ENCODE measurements at places on chromosomes 2 and 18.

GRCh38 chr2:20212871-20213503, 11.9 kb downstream of the SDC1 start:
- DNase-seq, result no peak

- DNase-seq, result no peak
Measured at GRCh38 chr2:224798180-224798579, 82.0 kb upstream of the CCDC195 start.

GRCh38 chr18:1965016-1965415, 606.3 kb downstream of the METTL4 start:
- DNase-seq, result no peak

DNA sequence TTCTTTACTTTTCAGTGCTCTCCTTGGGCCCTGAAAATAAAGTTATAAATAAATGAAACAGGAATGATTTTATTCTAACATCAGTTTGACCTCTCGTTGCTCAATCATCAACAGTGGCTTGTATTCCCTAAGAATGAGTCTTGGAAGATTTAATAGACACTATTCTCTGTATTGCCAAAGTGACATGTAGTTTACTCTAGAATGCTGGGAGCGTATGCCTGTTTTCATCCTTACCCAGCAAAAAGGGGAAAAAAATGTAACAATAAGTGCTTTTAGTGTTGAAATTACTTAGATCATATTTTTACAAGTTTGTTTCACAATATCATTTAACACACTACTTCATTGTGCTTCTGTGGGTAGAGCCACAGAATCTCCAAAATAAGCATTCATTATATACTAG, 240.6 kb upstream of the CWC22 start:
- no peak for DNase-seq

DNA sequence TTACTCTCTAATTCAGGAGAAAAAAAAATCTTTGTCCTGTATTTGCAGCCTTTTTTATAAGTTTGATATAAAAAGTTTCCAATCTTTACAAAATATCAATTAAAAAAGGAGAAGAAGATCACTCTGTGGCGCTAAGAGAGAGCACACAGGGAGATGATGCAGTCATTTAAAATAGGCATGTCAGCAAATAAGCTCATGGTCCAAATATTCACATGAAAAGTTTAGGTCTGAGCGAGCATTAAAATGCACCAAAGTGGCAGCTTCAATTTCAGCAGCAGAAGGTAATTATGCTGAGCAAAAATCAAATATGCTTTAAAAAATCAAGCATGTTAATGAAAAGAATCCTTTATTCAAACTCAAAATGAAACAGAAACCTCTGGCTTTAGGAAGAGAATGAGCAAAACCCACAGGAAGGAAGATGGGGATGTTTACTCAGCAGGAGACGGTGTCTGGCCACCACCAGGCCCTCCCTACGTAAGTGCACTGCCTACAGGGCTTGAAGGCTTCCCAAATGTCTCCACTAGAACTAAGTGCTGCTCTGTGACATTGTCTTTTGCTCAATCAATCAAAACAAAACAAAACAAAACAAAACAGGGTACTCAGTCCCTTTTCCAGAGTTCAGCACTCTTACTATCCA, 120.4 kb downstream of the L3MBTL4 start:
- no peak for DNase-seq

- DNase-seq, result no peak
Measured at GRCh38 chr2:217733461-217733860, 269.3 kb downstream of the TNS1 start.

- DNase-seq, result no peak
Measured at GRCh38 chr18:23121133-23121532, 14.2 kb upstream of the CABLES1 start.

DNA sequence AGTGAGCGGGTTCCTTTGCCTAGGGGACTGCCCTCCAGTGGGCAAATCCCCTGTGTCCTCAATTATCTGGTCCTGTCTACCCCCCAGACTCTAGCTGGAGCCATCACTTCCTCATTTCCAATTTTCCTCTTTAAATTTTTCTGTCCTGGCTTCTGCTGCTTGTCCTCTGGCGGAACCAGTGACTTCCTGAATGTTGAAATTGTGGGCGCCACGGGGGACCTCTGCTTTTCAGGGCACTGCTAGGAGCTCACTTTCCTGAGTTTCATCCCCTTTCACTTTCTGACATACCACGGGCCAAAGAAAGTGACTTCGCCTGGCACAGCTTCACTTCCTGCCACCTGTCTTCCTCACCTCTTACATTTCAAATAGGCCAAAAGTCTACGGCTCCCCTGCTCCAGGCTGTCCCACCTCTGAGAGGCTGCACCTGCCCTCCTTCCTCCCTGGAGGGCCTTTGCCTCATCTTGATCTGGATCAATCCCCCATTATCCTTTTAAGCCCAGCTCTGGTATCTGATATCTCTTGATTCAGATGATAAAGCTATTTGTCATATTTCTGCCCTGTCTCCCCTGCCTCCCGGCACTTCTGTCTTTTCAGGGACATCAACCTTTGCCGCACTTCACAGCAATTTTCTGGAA, 1.4 kb upstream of the MARCO start:
- DNase-seq, result no peak

GRCh38 chr2:206328974-206329373, 54.5 kb downstream of the ZDBF2 start:
- DNase-seq, result no peak

DNA sequence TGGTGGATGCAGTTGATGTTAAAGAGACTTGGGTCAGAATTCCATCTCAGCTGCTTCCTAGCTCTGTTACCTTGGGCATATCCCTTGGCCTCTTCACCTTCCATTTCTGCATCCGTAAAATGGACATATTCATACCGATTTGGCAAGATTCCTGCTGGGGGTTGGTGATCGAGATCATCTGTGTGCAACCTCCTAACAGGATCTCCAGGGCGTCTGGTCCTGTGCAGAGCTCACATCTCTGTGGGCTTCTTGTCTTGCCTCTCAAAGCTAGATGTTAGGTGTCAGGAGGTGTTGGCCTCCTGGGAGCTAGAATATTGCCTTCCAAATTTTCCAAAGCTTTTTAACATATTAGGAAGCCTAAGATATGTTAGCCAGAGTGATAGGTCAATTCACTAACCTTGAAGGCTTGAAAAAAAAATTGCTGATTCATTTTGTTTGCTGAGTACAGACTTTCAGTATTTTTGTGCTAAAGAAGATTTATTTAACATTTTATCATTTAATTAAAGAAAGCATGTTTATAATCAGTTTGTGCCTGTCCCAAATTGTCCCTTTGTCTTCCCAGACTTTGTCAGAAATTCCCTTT, 69.7 kb upstream of the ZNF516 start:
- DNase-seq, result no peak

DNA sequence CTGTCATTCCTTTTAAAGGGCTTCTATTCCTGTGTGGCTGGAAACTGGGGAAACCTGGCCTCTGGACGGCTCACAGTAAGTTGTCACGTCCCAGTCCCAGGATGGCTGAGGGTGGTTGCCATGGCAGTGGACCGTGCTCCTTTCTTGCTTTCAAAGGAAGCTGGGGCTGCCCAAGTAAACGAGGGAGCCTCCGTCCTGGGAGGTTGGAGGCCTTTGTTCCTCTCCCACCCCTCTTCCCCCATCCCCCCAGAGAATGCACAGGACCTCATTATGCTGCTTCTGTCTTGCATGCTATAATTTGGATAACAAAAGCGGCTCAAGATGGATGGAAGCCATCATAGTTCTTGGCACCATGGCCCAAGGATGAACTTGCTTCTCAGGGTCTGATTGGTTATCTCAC, 325.5 kb upstream of the HS6ST1 start:
- no peak for DNase-seq

DNA sequence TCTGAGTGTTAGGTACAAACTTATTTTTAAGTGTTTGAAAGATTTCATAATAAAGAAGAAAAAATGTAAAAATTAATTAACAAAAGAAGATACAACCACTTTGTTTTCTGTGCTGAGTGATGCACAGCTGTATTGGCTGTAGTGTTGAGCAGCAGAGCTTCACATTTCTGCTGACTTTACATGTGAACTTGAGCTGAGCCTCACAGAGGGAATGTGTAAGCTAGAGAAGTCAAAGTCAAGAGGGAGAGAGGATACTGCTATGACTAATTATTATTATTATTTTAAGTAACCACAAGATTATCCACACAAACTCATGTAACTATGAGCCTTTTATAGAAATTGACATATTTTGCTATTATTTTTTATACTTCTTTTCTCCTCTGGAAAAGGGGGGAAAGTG, 159.1 kb upstream of the ZSWIM2 start:
- DNase-seq, result no peak

DNA sequence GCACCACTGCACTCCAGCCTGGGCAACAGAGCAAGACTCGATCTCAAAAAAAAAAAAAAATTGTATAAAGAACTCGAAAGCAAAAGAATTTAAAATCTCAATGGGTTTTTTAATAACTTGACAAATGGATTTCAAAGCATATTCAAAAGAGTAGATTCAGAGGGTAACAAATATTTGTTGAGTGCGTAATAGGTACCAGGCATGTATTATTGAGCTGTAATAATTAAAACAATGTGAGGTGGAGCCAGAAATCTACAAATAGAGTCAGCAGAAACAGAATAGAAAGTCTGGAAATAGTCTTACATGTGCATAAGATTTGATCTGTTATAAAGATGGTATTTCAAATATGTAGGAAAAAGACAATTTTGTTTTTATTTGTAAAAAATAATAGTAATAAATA, 19.1 kb upstream of the RAB11FIP5 start:
- no peak for DNase-seq

GRCh38 chr2:37985333-37985732, 60.2 kb downstream of the RMDN2 start:
- DNase-seq, result peak; percentile 72

DNA sequence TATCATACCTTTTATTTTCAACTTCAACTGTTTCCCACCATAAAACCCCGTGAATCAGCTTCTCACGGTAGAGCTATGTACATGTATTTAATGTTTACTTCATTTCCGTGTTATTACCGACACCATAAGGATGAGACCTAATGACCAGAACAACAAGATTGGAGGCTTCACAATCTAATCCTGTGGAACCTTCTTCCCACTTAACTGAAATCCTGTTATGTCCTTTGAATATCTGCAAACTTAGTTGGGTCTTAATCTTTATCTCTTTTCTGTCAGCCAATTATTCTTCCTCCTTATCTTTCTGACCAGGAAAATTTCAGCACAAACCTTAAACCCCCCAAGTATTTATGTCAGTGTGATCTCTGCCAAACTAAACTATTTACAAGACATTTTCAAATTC, 214.4 kb downstream of the TMX3 start:
- DNase-seq, result no peak

- no peak for DNase-seq
Measured at GRCh38 chr18:70188113-70188512, 17.4 kb downstream of the RTTN start.

- DNase-seq, result no peak
Measured at GRCh38 chr2:753123-753522, 75.9 kb upstream of the TMEM18 start.

DNA sequence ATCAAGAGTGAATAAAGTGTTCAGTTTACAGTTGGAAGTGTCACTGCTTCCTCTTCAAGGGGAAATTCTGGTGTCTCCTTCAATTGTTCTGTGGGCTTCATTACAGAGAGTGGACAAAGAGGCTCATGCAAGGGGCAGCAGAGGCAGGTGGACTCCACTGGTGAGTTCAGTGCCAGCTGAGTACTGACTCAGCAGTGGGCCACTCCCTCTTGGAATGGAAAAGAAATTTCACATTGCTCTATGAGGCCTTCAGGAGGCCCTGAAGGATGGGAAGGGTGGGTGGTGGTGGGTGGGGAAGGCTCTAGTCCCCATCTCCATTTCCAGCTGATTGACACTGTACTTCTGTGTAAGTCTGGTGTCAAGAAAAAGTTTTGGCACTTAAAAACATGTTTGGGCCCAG, 66.4 kb downstream of the PRELID3A start:
- no peak for DNase-seq

GRCh38 chr2:88247531-88247930, 77.4 kb downstream of the THNSL2 start:
- DNase-seq, result peak; percentile 2

- DNase-seq, result no peak
Measured at GRCh38 chr2:35873921-35874320, 481.7 kb upstream of the CRIM1 start.

DNA sequence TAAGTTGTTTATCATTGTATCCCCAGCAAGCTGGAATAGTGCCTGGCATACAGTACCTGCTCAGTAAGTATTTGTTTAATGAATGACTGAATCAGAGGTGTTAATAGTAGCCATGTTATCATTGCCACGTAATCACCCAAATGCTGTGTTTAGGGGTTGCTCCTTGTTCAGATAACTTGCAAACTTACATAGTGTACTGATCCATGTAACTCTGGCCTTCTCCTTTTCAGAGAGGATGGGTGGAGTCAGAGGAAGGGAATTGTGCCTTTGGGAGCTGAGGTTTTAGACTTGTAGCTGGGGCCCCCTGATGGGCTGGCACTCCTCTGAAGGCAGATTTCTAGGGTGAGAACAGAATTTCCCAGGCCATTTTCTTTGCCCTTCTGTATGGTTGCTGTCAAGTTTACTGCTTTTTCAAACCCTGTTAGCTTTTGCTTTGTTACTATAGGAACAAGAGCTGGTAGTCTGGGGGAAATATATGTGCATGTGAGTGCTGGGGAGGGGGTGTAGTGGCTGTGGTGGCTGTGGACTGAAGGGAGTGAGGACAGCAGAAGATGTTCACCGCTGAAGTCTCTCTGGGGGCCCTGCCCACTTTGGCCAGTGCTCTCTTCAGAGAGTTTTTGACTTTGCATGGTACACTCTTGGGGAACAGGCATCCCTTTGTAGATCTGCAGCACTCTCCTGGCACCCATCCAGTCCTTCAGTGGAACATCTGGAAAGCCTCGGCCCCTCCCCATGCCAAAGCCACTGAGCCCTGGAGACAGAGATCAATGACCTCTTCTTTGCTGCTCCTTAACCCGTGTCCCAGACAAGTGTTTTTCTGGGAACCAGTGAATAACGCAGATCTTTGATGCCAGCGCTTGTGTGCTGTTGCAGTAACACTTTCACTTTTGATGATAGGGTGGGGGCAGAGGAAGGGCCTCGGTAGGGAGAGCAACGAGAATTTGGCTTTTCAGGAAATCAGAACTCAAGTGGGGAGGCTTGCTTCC, 209.0 kb downstream of the PRKCE start:
- DNase-seq, result peak; percentile 15

GRCh38 chr18:44679056-44679913, 1.4 kb upstream of the SETBP1 start:
- peak; percentile 85 for DNase-seq

- DNase-seq, result no peak
Measured at GRCh38 chr2:157644776-157645175, 16.1 kb upstream of the ACVR1C start.

- no peak for DNase-seq
Measured at GRCh38 chr2:43905871-43906270, 67.1 kb downstream of the ABCG8 start.

- no peak for DNase-seq
Measured at GRCh38 chr2:46510598-46511177, 31.3 kb downstream of the TMEM247 start.

DNA sequence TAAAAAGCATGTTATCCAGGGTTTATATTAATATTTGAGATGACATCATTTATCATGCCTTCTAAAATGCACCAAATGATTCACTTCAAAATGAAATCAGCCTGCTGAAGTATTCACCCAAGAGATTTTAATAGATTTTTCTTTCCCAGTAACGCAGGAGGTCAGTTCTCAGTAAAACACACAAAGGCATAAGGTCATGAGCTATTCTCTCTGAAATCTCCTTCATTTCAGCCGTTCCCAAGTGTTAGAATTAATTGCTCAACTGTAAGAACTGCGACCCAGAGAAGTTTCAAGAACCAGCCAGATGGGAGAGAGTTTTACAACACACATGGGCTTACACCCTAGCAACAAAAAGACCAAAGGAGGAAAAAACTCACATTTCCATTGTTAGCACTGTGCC, 84.2 kb upstream of the PHLPP1 start:
- DNase-seq, result no peak

- no peak for DNase-seq
Measured at GRCh38 chr2:132615329-132616085, 54.5 kb downstream of the LYPD1 start.
